ENCODE measurements at places on chromosomes 1 and 21.
A peak's percentile ranks its signal among the peaks of the same experiment; 100 is the strongest.

- no peaks in the 10 kb centered on the region for H3K27me3 ChIP-seq
- no peaks in the 10 kb centered on the region for H3K36me3 ChIP-seq
- DNase-seq: no peak
Observed at GRCh38 chr1:173258479-173259264, 51.5 kb upstream of the TNFSF4 start.

DNA sequence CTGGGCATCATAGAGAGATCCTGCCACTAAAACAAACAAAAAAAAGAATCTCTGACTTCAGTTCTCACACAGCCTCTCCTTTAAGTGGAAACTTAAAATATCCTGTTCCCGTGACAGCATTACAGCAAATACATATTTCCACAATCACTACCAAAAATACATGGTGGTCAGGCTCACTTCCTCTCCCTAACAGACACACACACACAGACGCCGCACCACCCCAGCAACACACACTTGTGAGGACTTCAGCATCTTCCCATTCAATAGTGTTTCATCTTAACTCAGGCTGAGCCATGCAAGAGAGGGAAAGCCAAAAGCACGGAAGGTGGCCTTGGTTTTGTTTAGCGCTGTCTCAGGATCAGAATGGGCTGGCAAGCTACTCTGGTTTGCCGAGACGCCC lies 21.9 kb downstream of the KIAA1614 start:
- no peak overlapping the region for H3K27ac ChIP-seq
- H3K36me3 ChIP-seq: peaks cover 39% of the 10 kb centered on the region
- no peak for DNase-seq
- no peaks in the 10 kb centered on the region for H3K4me1 ChIP-seq
- no peaks in the 10 kb centered on the region for H3K27me3 ChIP-seq

GRCh38 chr1:112605633-112606327 lies 13.2 kb downstream of the ST7L start:
- no peak overlapping the region for H3K4me3 ChIP-seq
- H3K27me3 ChIP-seq: no peaks in the 10 kb centered on the region
- H3K27ac ChIP-seq: no peak overlapping the region
- no peaks in the 10 kb centered on the region for H3K4me1 ChIP-seq
- no peak for DNase-seq
- H3K36me3 ChIP-seq: peaks cover 64% of the 10 kb centered on the region

GRCh38 chr21:45258466-45258865 lies 29.2 kb downstream of the POFUT2 start:
- H3K27me3 ChIP-seq: no peaks in the 10 kb centered on the region
- no peak overlapping the region for H3K27ac ChIP-seq
- no peak overlapping the region for H3K4me3 ChIP-seq
- H3K4me1 ChIP-seq: peaks cover 4% of the 10 kb centered on the region
- no peak for DNase-seq

- H3K27me3 ChIP-seq: no peaks in the 10 kb centered on the region
- DNase-seq: no peak
- H3K36me3 ChIP-seq: no peaks in the 10 kb centered on the region
- no peak overlapping the region for H3K27ac ChIP-seq
- no peaks in the 10 kb centered on the region for H3K4me1 ChIP-seq
Observed at GRCh38 chr1:191609305-191609704, 549.0 kb upstream of the RGS18 start.

GRCh38 chr1:44783697-44784093 lies 4.3 kb downstream of the BEST4 start:
- H3K36me3 ChIP-seq: peaks cover 19% of the 10 kb centered on the region
- H3K27ac ChIP-seq: peak overlapping the region; percentile 37
- H3K4me3 ChIP-seq: peak overlapping the region; percentile 62
- H3K4me1 ChIP-seq: peaks cover 17% of the 10 kb centered on the region
- DNase-seq: no peak
